ENCODE measurements at places on chromosomes 5 and 9.

DNA sequence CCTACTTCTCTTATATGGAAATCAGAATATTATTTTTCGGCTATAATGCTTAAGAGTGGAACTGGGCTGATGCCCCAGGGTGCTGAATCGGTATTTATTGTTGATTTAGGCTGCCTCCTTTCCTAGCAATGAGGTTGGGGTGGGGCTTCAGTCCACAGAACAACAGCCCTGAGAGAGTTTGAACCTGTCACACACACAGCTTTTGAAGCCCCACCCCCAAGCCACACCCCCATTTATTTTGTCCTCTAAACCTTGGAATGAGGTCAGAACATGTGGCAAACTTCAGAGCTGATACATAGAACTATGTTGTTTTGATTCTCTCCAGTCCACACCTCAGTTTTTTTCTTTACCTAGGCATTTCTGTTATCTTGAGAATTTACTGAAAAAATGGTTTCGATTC, 51.7 kb upstream of the CAMK4 start:
- DNase-seq = no peak

GRCh38 chr5:153542536-153542935, 52.1 kb downstream of the GRIA1 start:
- DNase-seq = no peak

DNA sequence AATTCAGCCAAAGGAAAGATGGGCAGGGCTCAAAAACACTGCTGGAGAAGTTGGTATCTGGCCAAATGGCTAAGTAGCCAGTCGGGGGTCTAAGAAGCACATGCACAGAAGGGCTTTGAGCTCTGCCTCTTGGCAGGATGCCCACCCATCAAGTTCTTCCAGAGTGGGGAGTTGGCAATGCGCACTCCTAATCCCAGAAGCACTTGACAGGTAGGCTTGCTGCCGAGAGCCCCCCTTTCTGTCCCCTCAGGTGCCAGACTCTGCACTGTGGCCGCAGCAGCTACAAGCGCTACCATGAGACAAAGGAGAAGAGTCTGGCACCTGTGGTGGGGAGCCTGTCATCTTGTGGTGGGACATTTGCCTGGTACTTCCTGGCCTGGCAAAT, 252.9 kb upstream of the SLC24A2 start:
- no peak for DNase-seq

GRCh38 chr9:130890870-130891687, 5.5 kb downstream of the QRFP start:
- no peak for DNase-seq

GRCh38 chr9:35729700-35730485, 2.1 kb downstream of the TLN1 start:
- no peak for DNase-seq

DNA sequence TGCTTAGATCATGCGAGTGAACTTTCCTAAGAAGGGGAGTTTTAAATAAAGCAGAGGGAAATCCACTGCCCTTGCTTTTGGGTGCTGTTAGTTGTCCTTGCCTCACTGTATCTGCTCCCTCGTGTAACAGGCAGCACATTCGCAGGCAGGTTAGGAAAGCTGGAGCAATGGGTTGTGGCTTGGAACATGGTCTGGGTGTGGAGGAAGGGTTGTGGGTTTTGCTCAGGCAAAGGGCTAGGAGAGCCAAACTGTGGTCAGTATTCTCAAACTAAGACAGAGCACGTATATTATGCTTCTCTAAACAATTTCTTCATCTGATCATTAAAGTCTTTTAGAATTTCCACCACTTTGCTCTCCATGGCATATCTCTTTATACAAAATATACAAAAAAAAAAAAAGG, 135.7 kb downstream of the FANCC start:
- no peak for DNase-seq

- DNase-seq = no peak
Measured at GRCh38 chr9:120098584-120098983, 481.4 kb downstream of the CDK5RAP2 start.

- DNase-seq = no peak
Measured at GRCh38 chr9:21281275-21281674, 23.8 kb downstream of the IFNA5 start.

GRCh38 chr9:72444435-72444834, 77.0 kb upstream of the TMC1 start:
- no peak for DNase-seq

DNA sequence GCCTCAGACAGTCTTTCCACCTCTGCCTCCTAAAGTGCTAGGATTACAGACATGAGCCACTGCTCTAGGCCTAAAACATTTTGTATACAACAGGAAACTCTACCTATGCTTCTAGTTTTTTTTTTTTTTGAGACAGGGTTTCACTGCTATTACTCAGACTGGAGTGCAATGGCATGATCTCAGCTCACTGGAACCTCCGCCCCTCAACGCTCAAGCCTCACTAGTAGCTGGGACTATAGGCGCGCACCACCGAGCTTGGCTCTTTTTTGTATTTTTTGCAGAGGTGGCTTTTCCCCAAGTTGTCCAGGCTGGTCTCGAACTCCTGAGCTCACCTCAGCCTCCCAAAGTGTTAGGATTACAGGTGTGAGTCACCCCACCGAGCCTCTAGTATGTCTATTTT, 5.4 kb downstream of the HSPA9 start:
- no peak for DNase-seq

DNA sequence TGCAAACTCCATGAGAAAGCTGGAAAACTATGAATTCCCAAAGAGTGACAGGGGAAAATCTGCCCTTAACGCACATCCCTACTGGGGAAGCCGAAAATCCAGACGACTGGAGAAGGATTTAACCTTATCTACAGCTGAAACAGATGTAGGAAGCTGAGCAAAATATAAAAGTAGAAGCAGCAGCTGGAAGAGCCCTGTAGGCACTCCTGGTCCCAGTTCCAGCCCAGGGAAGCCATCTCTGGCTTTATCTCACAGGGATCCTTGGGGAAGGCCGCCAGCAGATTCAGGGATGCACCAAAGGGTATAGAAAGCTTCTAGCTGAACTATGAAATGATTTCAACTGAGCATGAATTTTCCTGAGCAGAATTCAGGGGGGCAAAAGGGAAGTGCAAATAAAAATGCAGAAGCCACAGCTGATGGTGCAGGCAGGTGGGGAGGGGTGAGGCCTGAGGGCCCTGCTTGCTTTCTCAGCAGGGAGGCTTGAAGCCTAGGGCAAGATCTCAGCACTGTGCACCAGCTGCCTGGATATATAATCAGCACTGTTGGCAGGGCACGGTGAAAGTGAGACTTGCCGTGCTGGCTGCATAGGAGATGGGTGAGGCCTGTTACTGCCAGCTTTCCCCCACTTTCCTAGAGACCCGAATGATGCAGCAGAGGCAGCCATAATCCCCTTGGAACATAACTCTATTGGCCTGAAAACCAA, 2019.5 kb upstream of the NUDT12 start:
- no peak for DNase-seq

- DNase-seq = no peak
Measured at GRCh38 chr5:149317281-149318048, 27.8 kb upstream of the GRPEL2 start.

GRCh38 chr5:173573126-173573960, 43.1 kb downstream of the BOD1 start:
- DNase-seq = peak; percentile 47

- DNase-seq = no peak
Measured at GRCh38 chr9:68951879-68952659, 61.8 kb downstream of the PRKACG start.

DNA sequence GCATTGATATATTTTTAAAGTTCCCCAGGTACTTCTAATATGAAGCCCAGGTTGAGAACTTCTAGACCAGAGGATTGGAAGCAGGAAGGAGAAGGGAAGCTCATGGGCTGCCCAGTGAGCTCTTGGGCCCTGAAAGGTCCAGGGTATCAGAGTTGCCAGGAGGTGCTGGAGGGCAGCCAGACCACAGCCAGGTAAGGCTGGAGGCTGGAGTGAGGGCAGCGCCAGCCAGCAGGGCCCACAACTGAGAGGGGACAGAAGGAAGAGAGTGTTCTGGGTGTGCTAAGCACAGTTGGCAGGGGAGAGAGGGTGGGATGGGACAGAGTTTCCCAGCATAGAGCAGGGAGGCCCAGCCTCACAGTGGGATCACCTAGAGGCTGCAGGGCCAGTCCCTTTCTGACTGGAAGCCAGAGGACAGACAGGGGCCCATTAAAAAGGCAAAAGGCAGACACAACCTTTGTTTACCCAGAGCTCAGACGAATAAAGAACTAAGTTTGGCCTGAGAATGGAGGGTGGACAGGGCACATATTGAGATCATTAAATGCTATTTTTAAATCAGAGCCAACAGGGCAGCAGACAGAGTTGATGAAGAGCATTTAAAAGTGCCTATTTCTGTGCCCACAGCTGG, 94.9 kb downstream of the PDE8B start:
- DNase-seq = no peak

GRCh38 chr9:94804316-94804715, 77.8 kb downstream of the AOPEP start:
- no peak for DNase-seq

DNA sequence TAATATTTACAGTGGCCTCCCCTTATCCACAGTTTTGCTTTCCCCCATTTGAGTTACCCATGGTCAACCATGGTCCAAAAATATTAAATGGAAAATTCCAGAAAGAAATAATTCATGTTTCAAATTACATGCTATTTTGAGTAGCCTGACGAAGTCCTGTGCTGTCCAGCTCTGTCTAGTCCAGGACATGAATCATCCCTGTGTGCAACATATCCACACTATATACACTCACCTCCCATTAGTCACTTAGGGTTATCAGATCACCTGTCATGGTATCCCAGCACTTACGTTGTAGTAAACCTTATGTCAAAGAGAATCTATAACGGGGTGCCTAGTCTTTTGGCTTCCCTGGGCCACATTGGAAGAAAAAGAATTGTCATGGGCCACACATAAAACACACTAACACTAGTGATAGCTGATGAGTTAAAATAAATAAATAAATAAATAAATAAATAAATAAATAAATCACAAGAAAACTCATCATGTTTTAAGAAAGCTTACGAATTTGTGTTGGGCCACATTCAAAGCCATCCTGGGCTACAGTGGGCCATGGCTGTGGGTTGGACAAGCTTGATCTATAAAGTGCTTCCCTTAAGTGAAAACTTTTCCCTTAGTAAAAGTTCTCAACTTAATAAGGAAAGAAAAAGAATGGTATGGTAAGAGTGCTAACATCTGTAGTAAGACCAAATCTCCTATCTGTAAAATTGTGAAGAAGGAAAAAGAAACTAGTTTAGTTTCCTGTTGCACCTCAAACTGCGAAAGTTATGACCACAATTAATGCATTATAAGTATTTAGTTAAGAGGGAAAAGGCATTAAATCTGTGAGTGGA, 15.9 kb upstream of the OMD start:
- DNase-seq = no peak

DNA sequence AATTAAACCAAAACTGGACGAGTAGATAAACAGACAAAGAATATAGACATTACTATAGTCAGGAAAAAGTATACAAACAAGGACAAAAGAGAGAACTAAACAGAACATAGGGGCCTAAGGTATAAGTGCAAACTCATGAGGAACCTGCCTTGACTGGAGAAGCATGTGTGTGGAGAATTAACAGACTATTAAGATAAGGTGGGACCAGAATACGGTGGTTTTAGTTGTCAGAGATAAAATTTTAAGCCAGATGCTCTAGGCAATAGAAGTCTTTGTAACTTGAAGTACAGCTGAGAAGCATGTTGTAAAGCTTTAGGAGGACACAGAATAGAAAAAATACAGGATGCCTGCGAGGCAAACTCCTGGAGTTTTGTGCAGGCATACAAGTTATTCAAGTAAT, 707.1 kb downstream of the PTPRD start:
- no peak for DNase-seq

All from stimulated activated CD4-positive, alpha-beta T cell treated with anti-CD3 and anti-CD28 coated beads, TNF-alpha, amount 100 ng/mL, for 48 hours (primary cell).